IPS-NIHi11 (cell line): ENCODE measurements at places on chromosomes 3 and 15.

DNA sequence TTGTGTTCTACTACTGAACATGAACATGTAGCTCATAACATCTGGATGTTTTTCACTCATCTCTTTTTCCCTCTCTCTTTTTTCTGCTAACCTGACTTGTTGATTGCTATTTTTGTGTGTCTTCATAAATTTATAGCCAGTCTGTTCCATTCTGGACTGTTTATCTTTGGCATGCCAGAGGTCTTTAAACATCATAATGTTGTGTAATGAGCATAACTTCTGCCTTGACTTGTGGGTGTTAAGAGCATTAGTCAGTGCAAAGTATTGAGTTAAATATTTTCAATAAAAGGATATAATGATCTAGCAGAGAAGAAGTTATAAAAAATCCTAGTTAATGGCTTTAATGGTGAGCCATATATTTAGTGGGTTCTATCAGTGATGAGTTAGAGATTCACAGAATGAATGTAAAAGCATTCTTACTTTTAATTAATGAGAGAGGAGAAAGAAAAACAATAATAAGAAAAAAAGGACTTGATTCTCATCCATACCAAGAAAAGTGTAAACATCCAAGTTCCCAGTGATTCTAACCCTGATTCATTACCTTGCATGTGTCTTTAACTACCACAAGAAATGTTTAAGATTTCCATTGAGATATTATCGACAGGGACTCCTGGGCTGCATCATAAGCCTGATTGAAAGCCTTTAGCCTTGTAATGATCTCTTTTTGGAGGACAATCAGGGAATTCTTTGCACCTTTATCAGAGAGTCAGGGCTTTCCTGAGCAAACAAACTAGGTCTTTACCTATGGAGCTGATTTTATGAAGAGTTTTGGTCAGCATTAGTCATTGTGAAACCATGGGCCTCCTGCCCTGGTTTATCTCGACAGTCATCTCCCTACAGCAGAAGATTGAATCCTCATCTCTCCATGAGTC lies 22.9 kb downstream of the MITF start:
- DNase-seq: no peak

DNA sequence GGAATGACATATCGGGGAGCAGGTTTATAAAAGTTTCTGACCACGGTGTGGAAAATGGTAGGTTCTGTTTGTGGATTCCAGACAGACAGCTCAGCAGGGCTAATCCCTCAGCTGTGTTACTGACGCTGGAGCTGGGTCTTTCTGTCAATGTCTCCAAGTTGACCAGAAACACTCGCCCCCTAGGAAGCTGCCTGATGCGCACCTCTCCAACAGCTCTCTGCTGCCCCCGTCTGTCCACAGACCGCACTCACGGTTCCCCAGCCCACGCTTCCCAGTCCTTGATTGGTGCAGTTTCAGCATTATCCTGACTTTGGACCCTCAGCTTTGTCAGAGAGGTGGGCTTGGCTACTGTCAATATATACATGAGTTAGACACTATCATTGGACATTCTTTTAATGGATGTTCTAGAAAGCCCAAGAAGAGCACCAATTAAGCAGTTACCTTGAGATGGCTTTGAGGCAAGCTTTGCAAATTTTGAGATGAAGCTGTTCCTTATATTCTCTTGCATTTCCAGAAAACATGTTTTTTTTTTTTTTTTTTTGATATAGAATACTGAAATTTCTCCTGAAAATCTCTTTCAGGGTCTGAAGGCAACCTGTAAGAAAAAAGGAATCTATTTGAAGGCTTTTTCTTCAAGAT lies 98.9 kb upstream of the TBC1D5 start:
- peak; percentile 83 for DNase-seq

DNA sequence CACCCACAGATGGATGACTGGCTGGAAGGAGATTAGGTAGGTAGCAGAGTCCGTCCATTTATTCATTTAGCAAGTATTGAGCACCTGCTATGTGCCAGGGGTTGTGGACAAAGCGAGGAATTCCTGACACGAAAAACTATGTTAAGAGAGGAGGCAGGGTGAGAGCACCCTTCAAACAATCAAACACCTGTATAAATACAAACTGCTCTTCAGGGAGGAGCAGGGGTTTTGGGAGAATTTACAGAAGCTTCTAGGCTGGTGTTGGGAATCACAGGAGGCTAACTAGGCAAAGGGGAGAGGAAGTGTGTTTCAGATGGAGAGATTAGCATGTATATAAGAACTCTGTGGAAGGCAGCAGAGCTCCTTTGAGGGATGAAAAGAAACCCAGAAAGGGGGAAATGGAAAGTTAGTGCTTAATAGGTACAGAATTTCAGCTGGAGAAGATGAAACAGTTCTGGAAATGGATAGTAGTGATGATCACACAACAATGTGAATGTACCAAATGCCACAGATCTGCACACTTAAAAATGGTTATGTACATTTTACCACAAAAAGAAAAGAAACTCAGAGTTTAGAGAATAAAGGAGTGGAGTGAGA lies 805 bp upstream of the SEC22C start:
- peak; percentile 14 for DNase-seq

GRCh38 chr15:88491158-88491557 lies 23.6 kb downstream of the MRPS11 start:
- DNase-seq: peak; percentile 54

GRCh38 chr3:78986416-78987101 lies 781.2 kb downstream of the ROBO1 start:
- no peak for DNase-seq

DNA sequence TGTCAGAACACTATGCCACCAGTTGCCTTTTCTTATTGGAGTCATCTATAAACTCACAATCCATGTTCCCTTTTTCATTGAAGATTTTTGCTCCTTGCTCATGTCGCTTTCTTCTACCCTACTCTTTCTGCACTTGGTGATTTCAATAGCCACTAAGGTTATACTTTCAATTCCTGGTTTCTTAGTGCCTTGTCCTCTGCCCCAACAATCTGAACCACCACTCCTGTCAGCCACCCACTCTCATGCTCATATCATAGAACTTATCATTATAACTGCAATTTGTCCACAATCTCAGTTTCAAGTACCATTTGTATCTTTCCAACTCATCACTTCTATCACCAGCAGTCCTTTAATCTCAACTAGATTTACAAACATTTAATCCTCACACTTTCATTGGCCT lies 10.0 kb upstream of the GRAMD1C start:
- DNase-seq: no peak

DNA sequence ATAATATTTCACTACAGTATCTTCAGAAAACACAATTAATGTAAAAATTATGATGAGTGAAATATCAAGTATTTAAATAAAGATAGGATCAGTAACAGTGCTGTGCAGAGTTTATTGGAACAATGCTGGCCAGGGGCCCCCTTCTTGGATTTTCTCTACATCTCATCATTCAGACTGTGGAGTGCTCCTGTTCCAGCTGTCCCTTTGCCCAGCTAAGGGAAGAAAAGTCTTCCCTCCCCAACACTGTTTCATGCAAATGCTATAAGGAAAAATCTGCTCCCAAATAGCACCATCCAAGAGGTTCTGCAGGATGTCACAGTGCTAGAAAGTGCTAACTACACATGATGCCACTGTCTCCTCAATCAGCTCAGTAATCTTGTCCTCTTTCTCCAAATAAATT lies 64.5 kb downstream of the RPL39L start:
- DNase-seq: no peak

GRCh38 chr3:42601896-42602581 lies 1.6 kb downstream of the NKTR start:
- DNase-seq: no peak

DNA sequence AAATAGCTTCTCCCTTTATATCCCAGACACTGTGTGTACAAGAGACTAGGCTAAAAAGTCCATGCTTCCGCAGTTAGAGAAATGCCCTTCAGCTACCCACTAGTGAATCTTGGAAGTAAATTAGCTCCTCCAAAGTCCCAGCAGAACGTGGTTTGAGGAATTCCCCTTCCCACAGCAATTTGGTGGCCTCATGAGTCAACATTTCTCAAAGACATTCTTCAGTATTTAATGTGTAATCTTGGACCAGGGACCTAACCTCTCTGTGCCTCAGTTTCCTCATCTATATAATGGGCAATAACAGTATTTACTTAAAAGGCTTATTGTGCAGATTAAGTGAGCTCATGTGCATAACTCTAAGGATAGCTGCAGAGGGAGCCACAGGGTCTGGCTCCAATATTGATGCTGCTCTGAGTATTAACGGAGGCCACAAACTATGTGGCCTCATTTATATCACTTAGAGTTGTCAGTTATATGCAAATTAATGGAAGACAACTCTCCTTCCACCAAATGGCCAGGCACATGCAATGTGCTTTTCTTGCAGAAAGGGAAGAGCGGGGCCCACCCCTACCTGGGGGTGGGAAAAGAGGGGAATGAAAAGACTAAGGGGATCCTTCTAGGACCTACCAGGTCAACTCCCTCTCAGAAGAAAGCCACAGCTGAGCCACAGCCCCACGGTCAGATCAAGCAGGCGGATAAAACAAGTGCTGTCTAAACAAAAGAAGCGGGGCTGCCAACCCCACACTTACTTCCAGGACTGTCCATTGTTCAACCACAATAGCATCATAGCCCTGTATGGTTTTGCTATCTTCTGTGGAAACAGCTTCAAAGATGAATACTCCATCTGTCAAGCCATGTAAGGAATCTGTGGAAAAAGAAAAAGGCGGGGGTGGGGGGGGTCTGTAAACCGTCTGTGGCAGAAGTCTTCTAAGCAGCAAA lies 92.4 kb downstream of the OXNAD1 start:
- DNase-seq: no peak
